ENCODE measurements at places on chromosomes 3 and 15.

GRCh38 chr15:74626752-74627692 is 11.4 kb downstream of the CLK3 start:
- DNase-seq = no peak

DNA sequence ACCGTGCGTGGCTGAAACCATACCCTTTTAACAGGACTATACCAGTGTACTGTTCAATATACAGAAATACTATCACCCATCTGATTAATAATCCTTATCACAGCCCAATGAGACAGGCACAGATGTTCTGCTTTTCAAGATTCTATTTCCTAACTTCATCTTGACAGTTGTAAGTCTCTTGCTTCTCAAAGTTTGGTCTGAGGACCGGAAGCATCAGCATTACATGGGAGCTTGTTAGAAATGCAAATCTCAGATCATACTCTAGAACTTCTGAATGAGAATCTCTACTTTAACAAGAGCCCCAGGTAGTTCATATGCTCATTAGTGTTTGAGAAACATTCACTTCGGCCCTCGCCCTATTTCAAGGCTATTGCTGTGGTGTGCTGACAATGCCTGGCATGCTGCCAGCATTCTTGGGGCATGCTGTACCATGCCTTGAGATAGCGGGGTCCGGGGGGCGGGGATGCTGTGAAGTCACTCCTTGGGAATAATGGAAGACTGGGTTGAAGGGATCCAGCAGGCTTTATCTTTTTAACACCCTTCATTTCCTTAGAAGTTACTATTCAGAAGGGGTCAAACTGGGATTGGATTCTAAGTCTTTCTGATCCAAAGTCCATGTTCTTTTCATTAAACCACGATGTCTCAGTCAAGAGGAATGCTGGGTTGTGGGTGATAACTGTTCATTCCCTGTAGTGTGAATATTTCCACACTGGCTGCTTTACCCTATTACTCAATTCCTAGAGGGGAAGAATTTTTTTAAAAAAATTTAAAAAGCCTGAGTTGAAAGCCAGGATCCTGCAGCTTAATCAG is 194.7 kb downstream of the LPP start:
- no peak for DNase-seq

GRCh38 chr3:4067893-4068292 is 235.3 kb upstream of the SETMAR start:
- no peak for DNase-seq

DNA sequence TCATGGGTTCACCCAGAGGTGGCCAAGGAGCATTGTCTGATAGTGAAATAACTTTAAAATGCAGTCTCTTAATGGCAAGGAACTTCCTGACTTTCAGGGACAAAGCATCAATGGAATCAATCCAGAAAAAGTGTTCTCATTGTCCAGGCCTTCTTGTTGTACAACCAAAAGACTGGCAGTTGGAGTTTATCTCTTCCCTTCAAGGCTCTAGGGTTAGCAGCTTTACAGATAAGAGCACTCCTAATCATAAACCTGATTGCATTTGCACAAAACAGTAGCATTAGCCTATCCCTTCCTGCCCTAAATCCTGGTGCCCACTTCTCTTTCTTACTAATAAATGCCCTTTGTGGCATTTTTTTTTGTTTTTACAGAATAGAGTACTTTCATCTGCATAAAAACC is 43.3 kb upstream of the VIPR1 start:
- DNase-seq = no peak

DNA sequence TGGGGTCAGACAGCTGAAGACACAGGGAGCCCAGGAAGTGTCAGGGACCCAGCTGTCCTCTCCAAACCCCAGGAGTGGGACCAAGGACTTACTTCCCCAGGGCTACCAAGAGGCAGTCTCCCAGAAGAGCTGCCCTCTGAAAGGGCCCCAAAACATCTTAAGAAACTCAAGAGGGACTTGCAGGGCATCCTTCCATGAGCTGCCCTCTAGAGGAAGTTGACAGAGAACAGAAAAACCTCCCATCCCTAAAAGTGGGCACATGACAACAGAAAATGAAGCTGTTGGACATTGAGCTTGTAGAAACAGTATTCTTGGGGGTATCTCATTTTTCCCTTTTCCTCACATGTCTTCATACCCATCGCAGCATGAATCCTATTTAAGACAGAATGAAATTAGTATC is 58.9 kb downstream of the MECOM start:
- no peak for DNase-seq

DNA sequence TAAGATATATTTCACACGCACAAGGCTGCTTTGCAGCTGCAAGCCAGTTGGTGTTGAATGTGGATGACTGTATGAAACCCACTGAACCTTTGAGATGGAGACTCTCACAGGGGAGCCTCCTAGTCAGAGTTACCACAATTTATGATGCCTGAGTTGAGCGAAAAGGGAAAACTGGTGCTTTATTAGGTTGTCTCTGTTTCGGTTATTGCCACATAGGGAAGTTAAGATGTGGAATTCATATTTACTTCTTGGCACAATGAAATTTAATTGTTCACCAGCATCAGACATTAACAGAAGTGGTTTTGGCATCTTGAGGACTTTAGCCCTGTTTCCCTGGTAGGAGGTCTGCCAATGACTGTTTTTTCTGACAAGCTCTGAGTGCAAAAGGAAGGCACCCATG is 358.2 kb downstream of the SQOR start:
- DNase-seq = no peak

GRCh38 chr3:113668015-113668414 is 28.4 kb downstream of the USF3 start:
- no peak for DNase-seq

DNA sequence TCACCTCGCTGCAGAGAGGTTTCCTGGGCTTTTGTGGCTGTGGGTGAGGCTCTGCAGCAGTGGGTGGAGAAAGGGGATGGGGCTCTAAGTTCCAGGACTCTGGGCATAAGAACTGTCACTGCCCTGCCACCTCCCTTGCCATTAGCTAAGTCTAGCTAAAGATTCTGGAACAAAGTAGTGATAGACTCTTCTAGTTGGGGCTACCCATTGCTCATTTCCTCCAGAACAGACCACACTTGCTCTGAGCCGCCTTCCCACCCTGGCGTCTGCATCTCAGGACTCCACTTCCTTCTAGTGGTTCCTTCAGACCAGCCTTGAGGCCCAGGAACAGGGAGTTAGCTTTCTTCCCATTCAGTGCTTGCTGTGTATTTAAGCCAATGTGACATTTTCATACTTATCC is 7.5 kb downstream of the ARHGAP31 start:
- no peak for DNase-seq

DNA sequence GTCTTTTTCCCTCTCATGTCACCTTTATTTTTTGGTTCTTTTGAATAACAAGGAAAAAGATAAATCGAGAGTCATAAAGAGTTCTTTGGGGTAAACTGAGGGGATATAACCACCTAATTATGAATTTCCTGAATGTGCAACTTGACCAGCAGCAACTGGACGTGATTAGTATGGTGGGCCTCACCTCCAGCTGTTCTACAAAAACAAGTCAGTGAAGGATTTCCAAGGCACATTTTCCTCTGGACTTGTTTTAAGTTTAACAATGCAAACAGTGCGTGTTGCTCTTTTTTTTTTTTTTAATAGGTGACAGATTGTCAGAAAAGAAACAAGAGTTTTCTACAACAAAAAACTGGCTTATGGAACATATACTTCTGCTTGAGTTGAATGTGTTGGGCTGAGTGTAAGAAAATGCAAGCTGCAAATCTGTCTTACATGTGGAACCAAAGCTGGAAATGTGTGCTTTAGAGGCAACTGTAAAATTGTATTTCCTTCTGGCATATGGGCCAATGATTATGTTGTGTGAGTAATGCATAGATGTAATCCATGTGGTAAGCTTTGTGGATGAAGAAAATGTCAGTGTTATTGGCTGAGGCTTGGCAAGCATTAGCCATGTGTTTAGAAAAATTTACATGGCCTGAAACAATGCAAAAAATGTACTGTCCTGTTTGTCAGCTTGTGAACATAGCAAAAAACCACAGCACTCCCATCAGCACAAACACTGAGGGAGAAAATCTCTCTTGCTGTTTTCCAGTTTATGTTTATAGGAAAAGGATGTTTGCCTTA is 44.5 kb upstream of the FNDC3B start:
- no peak for DNase-seq
